ENCODE measurements at places on chromosomes 11 and 22.

DNA sequence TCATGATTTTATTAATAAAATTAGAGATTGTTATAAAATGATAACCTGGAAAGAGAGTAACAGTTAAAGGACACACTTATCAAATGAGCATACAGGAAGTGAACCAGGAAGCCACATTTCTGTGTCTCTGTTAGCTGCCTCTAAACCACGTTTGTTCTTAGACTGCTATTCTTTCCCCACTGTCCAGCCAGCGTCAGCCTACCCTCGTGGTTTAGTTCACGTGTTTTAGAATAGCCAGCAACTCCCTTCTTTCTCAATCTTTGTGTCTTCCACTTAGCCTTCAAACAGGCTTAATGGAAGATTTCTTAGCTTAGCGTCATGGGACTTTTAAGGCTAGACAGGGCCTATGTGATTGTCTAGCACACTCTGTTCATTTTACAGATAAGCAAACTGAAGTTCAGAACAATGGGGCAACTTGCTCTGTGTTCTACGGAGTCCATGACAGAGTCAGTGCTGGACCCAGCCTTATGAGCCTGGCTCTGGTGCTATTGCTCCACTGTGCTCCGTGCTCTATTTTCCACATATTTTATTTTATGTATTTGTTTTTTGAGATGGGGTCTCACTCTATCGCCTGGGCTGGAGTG is 27.2 kb downstream of the GRAMD1B start:
- DNase-seq = no peak

GRCh38 chr11:7645206-7645605 is 28.1 kb downstream of the CYB5R2 start:
- no peak for DNase-seq

- no peak for DNase-seq
Measured at GRCh38 chr11:59678118-59678812, 9.4 kb upstream of the PATL1 start.

GRCh38 chr11:56910046-56910773 is 78.5 kb upstream of the OR5AK2 start:
- no peak for DNase-seq

- no peak for DNase-seq
Measured at GRCh38 chr11:112605093-112605666, 344.5 kb upstream of the PLET1 start.

DNA sequence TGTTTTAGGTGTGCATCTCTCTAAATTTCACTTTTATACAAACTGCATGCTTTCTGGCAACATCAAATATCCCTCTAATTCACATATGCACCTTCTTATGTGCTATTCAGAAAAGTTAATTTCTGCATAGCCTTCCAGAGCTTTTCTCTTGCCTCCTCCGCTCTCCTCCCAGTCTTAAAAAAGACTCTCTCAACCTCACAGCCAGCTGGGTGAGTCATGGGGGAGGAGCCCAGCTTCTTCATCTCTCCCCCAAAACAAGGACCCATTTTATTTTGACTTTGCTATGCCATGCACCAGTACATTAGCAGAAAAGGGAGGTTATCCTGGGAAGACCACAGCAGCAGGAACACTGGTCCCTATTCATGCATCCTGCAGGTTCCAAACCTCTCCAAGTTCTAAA is 234.4 kb downstream of the KCNA4 start:
- DNase-seq = no peak

DNA sequence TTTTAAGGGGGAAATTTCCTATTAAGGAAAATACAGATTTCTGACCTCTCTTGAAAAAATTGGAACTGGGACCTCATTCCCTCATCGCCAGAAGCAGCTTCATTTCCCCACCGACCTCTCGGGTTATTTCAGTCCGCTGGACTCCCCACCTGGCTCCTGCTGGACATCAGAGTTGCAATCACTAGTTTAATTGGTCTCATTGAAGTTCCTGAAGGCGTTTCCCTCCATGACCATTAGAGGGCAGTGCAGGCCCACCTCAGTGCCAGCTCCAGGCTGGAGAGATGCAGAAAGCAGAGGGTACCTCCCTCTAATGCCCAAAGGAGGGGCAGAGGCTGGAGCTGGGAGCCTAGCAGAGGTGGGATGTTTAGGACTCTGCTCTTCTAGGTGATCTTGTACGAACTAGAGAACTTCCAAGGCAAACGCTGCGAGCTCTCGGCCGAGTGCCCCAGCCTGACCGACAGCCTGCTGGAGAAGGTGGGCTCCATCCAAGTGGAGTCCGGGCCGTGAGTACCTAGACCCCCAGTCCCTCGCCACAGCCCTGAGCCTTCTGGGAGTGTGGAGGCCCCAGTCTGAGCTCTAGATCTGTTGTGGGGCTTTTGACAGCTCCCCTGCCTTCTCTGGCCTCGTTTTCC is 2.7 kb downstream of the CRYBB3 start:
- peak; percentile 32 for DNase-seq

GRCh38 chr22:30866216-30866615 is 102.4 kb downstream of the MORC2 start:
- no peak for DNase-seq

GRCh38 chr11:116257092-116257491 is 515.7 kb downstream of the BUD13 start:
- DNase-seq = no peak

GRCh38 chr11:103448966-103449365 is 339.7 kb downstream of the DYNC2H1 start:
- no peak for DNase-seq

DNA sequence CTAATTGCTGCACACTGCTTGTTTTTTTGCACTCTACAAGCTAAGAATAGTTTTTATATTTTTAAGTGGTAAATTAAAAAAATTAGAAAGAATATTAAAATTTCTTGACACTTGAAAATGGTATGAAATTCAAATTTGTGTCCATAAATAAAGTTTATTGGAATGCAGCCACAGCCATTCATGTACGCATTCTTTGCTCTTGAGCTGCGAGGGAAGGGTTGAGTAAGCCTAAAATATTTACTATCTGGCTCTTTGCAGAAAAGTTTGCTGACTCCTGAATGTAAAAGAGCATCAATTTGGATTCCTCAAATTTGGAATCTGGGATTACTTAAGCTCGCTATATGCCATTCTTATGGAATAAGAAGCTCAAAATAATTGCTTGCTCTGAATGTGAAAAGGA is 3.4 kb upstream of the ADAMTS8 start:
- DNase-seq = no peak

DNA sequence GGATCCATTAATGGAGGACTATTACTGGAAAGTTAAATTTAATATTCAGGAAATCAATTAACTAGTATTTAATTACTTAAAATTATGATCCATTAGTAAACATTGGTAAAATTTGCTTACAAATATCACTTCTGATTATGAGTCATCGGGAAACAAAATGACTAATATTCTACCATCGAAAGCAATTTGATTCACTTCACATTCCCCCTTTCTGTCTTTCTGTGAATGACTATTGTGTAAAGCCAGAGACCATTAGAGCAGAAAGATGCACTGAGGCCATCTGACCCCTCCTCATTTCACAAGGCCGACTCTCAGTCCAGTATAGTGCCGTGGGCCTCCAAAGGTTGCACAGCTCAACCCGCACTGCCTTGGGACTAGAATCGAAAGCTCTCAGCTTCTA is 619.0 kb downstream of the OPCML start:
- DNase-seq = no peak

DNA sequence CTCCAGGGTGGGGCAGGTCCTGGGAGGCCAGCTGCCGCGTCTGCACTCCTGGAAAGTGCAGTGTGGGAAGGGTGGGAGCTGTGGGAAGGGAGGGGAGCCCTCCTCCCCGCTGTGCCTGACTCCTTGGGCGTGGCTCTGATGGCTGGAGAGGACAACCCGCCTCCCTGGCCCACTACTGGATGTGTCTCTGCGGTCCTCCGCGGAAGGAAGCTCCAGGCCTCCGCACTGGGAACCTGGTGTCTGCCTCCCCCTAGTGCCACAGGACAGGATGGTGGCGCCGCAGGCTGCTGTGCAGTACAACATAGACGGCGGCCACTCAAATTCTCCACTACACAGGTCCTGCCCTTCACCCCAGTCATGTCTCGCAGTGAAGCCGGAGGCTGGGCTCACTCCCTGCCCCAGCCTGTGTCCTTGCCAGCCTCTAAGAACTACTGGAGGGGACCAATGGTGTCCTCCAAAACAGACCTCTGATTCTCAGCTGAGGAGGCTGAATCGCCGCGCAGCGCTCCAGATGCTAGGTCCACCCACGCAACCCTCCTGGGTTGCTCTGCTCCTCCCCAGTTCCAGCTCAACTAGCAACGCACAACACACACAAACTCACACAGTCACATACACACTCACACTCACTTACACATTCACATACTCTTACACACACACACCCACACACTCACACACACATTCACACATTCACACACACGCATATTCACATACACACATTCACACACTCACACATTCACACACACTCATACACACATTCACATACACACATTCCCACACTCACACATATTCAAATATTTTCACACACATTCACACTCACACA is 12.4 kb upstream of the DSCAML1 start:
- no peak for DNase-seq

DNA sequence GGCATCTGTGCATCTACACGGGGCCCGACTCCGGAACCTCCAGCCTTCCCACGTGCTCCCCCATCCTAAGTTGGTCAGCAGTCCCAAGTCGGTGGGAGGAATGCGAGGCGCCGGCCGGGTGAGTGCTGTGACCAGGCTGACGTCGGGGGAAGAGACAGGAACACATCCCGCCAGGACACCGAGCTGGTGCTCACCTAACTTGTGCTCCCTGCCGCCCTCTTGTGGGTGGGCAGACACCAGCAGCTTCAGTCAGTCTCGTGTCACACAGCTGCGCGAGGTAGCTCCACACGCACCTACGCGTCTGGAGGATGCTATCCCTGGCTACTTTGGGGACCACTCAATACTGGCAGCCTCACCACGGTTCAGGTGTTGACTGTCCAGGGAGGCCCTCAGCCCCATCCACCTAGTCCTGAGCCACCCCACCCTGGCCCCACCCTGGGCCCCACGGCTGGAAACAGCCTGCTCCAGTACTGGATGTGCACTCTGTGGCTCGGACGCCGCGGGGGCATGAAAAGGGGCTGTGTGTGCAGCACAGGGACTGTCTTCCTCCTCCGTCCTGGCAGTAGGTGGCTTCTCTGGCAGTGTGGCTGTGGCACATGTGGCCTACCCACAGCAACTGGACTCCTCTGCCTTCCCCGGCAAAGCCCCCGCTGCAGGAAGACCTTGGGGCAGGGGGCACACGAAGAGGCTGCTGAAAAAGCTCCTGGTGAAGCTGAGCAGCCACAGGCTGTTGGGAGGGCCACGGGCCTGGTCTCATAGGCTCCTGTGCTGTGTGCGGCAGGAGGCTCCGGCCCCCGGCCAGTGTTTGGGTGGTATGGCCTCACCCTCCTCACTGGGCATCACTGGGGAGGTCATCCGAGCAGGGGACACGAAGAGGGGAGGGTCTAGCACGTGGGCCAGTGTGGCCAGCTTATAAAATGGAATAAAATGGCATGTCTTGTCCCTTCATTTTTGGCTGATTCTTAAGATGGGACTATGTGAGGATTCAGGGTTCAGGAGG is 11.2 kb upstream of the BID start:
- no peak for DNase-seq

GRCh38 chr11:35274909-35275785 is 136.2 kb downstream of the CD44 start:
- DNase-seq = no peak

- no peak for DNase-seq
Measured at GRCh38 chr11:108994887-108995286, 330.0 kb downstream of the DDX10 start.

DNA sequence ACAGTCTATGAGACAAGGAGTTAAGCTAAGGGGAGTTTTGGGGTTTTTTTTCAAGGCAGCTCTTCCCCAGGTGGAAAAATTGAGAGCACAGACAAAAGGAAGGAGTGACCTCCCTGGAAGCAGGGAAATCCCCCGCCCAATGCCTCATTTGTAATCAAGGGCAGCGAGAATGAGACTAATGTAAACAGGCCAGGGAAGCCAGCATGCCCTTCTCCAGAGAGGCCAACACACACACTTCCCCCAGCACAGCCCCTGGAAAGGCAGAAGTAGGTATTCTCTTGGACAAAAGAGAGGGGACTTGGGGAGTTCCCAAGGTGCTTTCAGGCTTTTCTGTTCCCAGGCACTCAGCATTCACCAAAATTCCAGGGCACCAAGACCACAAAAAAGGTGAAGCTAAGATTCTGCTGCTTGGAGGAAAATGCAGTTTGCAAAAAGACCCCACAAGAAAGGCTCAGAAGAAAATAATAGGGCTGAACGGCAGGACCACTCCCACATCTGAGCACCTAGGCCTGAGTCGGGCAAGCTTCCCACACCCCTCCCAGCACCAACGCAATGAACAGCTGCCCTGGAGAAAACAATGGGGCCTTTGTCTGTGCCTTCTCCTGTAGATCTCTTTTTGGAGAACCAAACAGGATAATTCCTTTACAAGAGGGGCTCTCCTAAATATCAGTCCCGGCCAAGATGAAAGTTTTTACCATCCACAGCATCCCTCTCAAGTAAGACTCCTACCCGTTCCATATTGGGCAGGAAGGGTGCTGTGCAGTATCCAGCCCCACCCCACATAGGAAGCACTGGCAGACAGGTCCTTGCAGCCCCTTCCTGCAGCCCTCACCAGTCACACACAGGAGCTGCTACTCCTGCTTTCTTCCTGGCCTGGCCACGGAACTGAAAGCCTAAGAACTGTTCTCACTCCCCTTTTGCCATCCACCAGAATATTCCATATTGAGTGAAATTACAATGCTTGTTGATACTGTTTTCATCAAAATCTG is 70.7 kb upstream of the AKIP1 start:
- no peak for DNase-seq

DNA sequence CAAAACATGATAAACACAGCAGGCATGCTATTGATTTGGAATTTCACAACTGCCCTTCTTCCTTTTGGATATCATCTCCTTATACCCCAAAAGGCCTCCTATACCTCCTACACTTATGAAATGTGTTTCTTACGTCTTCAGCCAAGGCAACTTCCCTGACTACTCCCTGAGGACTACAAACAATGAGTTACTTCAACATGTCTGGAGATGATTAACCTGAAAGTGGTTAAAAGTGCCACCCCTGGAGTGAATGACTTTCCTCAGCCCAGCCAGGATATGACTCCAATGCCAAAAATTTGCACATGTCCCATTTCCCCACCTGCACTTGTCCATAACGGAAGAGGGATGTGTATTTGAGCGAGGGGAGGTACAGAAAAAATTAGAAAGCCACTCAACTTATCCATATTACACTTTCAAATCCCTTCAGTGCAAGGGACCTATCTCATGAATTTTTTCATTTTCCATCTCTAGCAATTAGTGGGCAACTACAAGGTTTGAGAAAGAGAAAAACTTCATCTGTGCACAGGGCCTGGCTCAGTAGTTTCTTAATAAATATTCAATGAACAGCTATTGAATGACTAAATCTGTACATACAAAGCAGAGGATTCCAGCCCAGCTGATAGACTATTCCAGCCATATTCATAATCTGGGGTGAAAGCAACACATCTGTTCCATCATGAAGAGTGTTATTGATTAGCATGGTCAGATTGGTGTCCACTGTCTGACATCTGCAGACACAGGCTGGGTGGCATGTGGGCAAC is 36.8 kb downstream of the KIRREL3 start:
- DNase-seq = no peak

DNA sequence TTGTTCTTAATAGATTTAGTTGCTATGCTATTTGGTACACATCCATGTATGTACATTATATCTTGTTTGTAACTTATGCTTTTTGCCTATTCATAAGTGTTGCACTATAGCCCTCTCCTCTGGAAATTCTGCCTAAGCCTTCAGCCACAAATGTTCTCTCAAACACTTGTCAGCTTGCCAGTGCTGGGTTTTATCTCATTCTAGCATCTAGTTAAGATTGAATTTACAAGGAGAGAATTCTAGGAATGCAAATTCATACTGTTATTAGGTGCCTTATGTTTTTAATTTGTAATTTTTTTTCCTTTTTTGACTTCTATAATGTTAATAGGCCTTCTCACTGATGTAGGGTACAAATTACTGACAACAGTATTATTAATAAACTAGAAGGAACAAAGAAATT is 14.6 kb upstream of the CTSC start:
- DNase-seq = no peak

Measured in activated CD8-positive, alpha-beta memory T cell treated with anti-CD3 and anti-CD28 coated beads for 48 hours (primary cell).